Lung microvascular endothelial cell (primary cell): ENCODE measurements at places on chromosomes 13 and 19. TPM values are rescaled to one million over a fixed set of nuclear protein-coding genes. Genes with fewer than 3 reads are reported as not detected.

DNA sequence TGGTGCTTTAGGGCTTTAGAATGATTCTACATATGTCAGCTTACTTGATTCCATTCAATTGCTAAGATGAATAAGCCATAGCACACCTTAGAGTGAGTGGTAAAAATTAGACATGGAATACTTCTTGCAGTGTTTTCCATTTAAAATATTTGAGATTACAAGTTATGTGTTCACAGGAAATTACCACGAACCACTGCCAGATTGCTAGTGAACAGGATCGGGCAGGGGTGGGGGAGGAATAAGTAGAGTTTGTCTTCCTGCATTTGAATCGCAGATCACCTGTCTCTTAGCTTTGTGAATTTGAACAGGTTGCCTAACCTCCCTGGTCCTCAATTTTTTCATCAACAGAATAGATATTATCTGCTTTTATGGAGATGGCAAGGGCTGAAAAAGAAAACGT is 124.6 kb downstream of the GGACT start:
- peak; percentile 71 for DNase-seq

GRCh38 chr19:17073869-17074633 is 1.2 kb downstream of the HAUS8 start:
- DNase-seq, result no peak

DNA sequence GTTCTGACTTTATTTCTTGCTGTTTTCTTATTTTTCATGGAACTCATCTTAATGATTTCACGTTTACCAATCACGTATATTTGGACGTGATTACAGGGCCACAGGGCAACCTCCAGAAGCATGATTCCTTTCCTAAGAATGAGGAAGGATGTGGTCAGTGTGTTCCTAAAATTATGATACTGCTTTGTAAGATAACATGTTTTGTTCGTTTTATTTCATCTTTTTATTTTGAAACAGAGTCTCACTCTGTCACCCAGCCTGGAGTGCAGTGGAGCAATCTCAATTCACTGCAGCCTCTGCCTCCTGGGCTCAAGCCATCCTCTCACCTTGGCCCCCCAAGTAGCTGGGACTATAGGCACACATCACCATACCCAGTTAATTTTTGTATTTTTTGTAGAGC is 24.8 kb upstream of the LAIR1 start:
- DNase-seq, result no peak

DNA sequence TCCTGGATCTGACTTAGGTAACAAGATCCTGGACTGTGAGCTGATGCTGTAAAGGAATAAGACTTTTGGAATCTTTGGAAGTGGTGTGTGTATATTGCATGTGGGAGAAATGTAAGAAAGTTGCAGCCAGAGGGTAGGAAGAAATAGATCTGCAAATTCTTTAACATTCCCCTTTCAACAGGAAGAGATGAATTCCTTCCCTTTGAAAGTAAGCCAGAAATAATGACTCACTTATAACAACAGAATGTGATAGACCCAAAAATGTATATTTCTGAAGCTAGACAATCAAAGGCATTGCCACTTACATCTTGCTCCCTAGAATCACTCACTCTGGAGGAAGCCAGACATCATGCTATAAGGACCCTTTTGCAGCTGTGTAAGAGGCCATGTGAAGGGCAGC is 9.8 kb upstream of the SIAH3 start:
- DNase-seq, result peak; percentile 17

The UBA52 gene
- 955 and 1,121 TPM in 2 replicates for total RNA-seq

DNA sequence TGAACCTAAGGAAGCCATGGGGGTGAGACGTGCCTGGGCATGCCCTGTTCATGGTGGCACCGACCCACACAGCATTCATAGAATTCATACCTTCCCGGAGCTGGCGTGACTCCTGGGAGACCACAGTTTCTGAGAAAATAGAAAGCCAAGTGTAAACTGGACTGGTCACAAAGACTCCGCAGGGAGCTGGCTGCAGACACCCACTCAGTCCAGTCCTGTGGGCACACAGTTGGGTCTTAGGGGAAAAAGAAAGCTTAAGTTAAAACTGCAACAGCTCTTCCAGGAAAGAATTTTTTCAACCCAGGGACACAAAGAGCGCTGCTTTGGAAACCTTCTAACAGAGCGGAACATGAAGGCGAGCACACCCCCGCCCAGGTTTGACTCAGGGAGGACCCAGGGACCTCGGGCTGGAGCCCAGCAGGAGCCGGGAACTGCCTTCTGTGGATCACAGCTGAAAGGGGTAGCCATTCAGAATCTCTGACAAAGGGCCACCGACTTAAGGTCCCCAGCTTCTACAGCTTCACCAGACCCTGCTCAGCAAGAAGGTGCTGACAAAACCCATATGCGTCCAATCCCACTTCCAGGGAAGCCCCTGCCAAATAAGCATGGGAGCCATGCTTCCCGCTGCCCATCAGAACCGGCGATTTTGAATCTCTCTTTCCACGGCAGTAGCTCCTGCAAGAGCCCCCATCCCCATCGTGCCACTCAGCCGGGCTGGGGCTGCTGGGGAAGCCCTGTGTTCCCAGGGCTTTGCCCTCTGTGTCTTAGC is 183.7 kb downstream of the COL4A1 start:
- DNase-seq, result no peak

DNA sequence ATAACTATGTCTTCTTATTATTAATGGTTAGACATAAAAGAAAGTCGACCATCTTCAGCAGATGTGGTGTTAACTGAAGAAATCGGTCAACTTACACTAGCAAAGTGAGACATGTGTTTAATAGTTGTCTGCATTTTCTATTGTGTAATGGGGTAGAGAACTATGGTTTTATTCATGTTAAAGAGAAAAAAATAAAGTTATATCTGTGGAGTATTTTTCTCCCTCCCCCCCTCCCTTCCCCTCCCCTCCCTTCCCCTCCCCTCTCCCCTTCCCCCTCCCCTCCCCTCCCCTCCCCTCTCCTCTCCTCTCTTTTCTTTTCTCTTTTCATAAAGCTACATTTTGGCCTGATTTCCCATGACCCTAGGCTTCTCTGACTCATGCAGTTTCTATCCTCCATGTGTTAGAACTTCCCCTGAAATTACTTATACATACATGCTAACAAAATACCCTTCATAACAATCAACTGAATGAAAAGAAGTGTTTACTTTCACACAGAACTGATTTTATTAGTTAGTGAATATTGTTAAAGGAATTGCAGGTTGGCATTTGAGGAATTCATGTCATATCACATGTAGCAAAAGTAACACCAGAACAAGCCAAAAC is 1431.0 kb upstream of the ATXN8OS start:
- DNase-seq, result no peak

The SMIM24 gene
- total RNA-seq, result not detected in 2 replicates

The TEX29 gene
- 0.20 TPM in 1 of 2 replicates, not detected in the other for total RNA-seq

DNA sequence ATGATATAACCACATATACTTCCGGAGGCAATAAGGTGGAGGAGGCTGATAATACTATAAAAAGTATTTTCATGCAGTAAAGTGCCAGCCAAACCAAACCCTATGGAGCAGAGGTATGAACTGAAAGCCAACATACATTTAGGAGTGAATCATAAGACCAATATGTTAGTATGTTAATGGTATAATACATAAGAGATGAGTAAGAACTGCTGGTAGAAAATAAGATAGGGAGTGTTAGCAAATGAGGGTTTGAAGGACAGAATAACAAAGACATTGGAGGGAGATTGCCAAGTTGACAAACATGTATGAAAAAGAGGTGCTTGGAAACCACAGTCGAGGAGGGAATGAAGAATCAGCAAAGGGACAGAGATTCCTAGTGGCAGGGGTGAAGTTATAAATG is 10.8 kb downstream of the ENOX1 start:
- DNase-seq, result no peak

GRCh38 chr19:2308114-2308556 is at the start of gene LINGO3:
Gene LINGO3 (minus strand): TSS chr19:2308154. CDS start chr19:2291776, 16,378 bp downstream.
- DNase-seq, result no peak

- DNase-seq, result no peak
These were observed 225.8 kb downstream of the OXGR1 start for GRCh38 chr13:96768524-96768923.

GRCh38 chr13:87344176-87344575 is 327.0 kb upstream of the SLITRK5 start:
- no peak for DNase-seq

- DNase-seq, result no peak
These were observed 110.9 kb downstream of the SACS start for GRCh38 chr13:23322353-23323336.

DNA sequence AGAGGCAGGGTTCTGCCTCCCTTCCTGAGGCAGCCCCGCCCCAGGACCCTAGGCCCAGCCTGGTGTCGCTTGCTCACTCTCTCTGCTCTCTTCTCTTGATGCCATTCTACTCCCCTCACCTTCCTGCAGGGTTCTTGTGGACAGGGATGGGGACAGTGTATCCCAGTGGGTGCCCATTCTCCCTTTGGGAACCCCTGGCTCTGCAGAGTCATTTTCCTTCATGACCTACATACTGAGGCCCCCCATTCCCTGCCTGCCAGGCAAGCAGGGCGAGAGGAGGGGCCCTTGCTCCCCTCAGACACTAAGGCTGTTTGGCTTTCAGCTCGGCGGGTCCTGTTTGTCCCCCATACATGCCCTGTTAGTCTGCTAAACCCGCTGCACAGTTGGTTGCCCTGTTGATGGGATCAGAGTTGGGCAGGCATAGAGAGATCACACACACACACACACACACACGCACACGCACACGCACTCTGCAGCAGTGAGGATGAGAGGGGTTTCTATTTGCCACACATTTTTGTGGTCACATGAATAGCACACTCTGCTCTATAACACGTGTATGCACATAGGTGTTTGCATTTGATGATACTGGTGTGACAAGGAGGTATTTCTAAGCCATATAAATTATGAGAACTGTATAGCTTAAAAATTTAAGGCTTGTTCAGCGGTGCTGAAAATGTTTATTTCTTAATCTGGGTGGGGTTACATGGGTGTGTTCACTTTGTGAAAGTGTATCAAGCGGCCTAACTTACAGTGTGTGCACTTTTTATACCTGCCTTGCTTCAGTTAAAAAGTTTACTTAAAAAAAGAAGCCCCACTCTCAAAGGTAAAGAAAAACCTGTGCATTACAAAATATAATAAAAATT is 20.3 kb downstream of the NFIX start:
- no peak for DNase-seq

The CLEC17A gene
- total RNA-seq, result not detected in 2 replicates

- no peak for DNase-seq
These were observed 390.3 kb downstream of the DLEU7 start for GRCh38 chr13:50453188-50453587.

DNA sequence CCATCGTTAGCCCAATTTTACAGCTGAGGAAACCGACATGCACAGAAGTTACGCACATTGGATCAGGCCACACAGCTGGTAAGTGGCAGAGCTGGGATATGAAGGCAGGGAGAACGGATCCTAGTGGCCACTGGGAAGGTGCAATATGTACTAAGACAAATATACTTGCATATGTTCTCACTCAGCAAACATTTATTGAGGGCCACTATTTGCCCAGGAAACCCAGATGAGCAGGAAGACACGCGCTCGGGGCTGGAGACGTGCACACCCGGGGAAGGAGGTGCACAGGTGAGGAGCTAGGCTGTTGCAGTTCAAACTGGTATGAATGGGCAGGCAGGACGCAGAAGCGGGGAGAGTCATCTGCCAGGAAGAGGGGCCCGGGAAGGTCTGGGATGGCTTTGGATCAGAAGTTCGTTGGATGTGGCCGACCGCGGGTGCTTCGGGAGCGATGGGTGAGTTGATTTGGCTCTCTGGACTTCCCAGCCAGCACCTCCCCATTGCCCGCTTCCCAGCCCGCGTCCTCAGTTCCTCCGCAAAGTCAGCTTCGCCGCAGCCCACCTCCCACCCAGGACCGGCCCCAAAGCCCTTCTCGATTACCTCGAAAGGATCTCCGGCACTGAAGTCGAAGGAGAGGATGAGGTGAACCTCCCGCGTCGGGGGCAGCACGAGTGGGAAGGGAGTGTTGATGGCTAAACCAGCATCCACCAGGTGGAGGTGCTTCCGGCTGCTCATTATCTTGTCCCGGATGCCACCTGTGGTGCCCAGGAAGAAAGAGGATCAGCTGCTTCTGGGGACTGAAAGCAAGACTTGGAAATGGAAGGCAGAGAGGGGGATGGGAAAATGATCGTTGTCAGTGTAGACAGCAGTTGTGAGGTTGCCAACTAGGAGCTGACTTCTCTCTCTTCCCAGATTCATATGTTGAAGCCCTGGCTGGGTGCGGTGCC is 17.8 kb upstream of the CABP5 start:
- no peak for DNase-seq

- no peak for DNase-seq
These were observed 236.2 kb upstream of the SERP2 start for GRCh38 chr13:44137466-44137865.

The BEST2 gene
- not detected in 2 replicates for total RNA-seq

DNA sequence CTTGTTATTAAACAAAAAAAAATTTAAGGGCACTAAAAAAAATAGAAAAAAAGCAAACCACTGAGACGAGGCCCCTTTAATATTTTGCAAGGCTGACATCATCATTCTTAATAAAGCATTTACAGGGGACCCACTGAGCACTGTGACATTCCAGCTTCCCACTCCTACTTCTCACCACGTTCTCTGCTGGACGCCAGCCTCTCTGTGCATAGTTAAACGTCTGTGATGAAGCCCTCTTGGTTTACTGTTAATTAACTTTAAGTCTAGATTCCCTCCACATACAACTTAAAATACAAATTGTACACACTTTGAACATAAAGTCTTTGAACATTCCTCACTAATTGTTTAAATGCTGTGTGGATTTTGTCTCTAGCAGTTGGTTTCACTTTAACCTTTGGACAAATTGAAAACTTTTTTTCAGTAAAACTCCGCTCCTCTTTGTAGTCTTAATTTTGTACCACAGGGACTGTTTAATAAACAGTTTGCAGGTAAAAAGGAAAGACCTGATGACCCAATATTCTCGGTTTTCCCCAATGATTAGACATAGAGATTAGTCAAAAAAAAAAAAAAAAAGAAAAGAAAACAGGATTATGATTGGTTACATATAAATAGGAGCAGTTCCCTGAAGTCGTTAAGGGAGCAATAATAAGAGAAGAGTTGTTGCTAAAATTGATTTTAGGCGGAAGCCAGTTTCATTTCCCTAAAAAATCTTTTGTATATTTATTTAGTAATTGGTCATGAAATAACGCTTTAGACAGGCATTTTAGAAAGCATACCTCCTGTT is 219.8 kb downstream of the MZT1 start:
- no peak for DNase-seq

GRCh38 chr13:28140433-28141125 is 2.2 kb downstream of the PAN3 start:
- no peak for DNase-seq

GRCh38 chr19:532561-533363 is 1.2 kb downstream of the CDC34 start:
- DNase-seq, result peak; percentile 75

- DNase-seq, result no peak
These were observed 16.2 kb downstream of the DPY19L3 start for GRCh38 chr19:32421589-32422361.

- no peak for DNase-seq
These were observed 49.0 kb downstream of the RYR1 start for GRCh38 chr19:38482496-38482895.

GRCh38 chr13:111491021-111491420 is 170.6 kb downstream of the TEX29 start:
- DNase-seq, result no peak
